ENCODE measurements at places on chromosomes 4 and X.

DNA sequence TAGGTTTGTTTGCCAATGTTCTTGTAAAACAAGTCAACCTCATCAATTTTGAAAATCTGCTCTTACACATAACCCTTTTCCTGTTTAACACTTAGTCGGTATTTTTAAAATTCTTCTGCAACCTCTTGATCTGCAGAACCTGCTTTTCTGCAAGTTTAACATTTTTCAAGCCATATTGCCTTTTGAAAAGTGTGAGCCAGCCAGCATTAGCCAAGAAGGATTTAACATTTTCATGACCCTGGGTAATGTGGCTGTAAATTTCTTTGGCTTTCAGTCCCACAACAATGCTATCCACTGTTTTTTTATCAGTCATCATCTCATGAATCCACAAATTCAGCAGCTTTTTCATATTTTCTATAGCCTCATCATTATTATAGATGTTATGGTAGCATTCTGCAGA is 956.5 kb downstream of the FAT4 start:
- no peak for DNase-seq

DNA sequence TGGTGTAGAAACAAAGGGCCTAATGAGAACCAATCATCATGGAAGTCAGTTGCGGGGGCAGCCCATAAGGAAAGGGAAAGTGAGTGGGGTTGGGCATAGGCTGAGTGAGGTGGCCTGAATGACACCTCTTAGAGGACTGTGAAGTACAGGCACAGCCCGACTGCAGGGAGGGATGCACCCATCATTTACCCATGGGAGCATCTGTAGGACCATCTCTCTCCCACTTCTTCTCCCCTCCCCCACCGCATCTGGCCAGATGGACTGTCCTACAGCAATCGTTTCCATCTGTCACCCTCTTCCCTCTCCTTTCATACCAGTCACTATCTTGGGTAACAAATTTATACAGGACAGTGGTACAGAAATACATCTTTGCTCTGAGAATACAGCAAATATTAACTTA is 4.2 kb downstream of the STBD1 start:
- no peak for DNase-seq

DNA sequence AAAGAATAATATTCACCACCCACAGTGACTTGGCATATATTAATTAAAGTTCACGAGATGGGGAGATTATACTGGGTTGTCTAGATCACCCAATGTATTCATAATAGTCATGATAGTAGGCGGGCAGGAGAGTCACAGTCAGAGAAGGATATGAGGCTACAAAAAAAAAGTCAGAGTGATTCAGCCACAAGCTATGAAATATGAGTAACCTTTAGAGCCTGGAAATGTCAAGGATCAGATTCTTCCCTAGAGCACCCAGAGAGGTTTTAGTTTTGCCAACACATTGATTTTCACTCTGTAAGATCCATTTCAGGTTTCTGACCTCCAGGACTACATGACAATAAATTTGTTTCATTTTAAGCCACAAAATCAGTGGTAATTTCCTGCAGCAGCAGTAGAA is 501.9 kb downstream of the GABRG1 start:
- peak; percentile 57 for DNase-seq

DNA sequence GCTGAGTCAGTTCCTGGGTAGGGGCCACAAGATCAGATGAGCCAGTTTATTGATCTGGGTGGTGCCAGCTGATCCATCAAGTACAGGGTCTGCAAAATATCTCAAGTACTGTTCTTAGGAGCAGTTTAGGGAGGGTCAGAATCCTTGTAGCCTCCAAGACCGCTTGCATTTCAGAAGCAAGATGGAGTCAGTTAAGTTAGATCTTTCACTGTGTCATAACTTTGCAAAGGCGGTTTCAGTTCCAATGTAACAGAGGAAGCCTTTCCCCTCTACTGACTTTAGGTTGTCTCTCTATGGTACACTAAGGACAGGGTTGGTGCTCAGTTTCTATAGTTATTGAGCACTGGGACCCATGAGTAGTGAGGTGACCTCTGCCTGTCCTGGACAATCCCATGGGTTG is 127.3 kb upstream of the WDR1 start:
- no peak for DNase-seq

GRCh38 chrX:35617836-35618235 is 180.3 kb upstream of the MAGEB16 start:
- no peak for DNase-seq

DNA sequence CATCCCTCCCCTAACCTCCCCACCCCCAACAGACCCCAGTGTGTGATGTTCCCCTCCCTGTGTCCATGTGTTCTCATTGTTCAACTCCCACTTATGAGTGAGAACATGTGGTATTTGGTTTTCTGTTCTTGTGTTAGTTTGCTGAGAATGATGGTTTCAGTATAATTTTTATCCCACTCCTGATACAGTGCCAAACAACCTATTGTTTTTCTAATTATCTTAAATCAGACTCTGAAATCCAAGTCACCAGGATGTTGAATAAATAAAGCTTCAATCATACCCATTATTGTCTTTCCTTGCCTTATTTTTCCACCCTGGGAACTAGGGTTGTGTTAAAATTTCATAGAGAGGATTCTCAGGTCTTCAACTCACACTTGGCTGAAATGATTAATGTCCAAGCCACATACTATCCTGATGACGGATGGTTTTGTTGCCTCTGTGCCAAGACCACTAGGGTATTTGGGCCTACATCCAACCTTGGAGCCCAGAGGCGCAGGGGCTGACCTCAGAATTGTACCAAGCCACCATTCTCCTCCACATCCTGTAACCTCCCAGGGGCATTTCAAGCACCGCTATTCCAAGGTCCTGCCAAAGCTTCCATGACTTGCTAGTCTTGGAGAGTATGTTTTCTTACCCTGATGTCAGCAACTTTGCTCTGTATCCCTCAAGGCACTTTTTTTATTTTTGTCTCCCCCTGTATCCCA is 332.4 kb downstream of the ARHGAP24 start:
- DNase-seq: peak; percentile 93

GRCh38 chr4:73702796-73703287 is 37.5 kb upstream of the CXCL8 start:
- no peak for DNase-seq

DNA sequence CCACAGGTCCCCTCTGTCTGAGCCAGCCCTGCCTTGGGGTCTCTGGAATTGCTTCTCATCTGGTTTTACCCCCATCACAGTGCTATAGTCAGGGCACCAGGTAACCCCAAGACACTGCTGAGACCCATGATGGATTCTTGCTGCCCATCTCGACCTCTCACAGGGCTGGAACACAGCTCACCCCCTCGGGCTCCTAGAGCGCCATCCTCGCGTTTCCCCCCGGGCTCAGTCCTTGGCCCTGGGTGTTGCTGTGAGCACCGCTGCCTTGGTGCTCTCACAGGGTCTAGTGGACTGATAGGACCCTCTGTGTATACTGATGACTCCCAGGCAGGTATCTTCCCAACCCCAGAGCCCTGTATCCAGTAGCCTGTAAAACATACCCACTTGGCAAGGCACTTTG is 8.8 kb downstream of the MAEA start:
- no peak for DNase-seq

- no peak for DNase-seq
These were observed 3.7 kb upstream of the LCORL start for GRCh38 chr4:18025288-18025687.

DNA sequence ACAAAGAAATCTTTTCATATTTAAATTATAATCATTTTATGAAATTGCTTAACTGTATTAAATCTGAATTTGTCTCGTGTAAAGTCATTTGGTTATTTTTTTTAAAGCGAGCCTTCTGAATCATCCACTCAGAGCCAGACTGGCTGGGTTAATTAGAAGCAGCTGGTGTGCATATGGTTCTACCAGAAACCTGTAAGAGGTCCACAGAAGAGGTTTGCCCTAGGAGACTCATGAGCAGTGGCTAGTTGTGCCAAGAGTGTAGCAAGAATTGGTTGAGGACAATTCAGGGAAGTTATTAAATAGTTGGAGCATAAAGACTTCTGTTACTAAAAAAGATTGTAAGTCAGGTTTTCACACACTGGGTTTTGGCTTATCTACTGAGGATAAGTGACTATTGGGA is 267.4 kb downstream of the IL1RAPL2 start:
- DNase-seq: no peak

- no peak for DNase-seq
These were observed 41.0 kb downstream of the GAB1 start for GRCh38 chr4:143377611-143378099.

GRCh38 chrX:118558926-118559325 is 63.3 kb downstream of the DOCK11 start:
- no peak for DNase-seq

GRCh38 chr4:56637791-56638190 is 43.3 kb downstream of the HOPX start:
- DNase-seq: peak; percentile 26

DNA sequence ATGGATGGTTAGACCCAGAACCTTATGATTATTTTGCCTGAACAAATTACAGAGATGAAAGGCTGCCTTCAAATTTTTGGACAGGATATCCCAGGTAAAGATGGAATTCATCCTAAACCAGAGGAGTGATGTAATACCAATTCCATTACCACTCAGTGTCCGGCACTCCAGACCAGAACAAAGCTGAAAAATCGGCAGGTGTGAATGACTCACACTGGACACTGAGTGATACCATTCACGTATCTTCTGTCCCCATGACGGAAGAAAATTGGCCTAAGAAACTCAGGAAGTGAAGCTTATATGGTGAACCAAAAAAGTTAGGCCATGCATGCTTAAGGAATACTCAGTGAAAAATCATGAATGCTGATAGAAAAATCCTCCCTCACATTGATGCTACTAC is 34.5 kb downstream of the PALLD start:
- DNase-seq: no peak

- no peak for DNase-seq
These were observed 29.5 kb upstream of the MTNR1A start for GRCh38 chr4:186584912-186585311.

- DNase-seq: no peak
These were observed 236.2 kb upstream of the NUDT6 start for GRCh38 chr4:123158576-123158975.

DNA sequence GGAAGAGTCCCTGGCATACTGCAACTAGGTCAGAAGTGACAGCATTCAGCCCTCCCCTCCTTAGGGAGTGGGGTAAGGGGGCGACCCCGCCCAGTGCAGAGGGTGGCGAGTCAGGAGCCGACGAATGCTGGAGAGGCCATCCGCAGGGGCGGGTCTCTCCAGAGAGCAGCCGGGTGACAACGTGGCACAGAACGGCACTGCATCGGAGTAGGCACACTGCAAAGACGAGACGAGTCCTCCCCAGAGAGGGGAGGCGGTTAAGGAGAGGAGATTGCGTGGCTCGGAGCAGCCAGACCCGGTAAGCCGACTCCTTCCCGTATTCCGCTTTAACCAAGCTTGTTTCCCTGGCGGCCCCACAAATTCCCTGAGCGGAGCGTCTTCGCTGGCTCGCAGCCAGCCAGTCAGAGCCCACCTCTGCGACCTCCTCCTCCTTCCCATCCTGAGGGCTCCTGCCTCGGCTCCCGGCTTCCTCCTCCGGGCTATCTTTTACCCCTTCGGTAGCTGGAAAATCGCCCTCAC is 54.9 kb downstream of the LINC00632 start:
- no peak for DNase-seq

- no peak for DNase-seq
These were observed 572 bp downstream of the EXOSC9 start for GRCh38 chr4:121801715-121802075.

DNA sequence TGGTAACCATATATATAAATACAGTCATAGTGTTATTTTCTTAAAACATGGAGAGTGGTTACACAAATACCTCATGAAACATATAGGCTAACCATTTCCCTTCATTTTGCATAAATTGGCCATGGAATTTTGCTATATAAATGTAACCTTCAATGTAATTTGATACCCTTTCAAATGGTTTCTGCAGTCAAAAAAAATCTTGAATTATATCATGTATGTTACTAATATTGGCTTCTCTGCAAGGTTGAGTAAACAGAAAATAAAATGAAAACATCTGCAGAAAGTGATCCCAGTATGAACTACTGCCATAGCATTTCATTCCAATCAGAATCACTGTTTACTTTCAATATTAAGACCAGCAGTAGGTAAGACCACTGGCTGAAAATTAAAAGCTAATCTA is 1165.9 kb upstream of the TENM3 start:
- DNase-seq: no peak

- no peak for DNase-seq
These were observed 59.7 kb upstream of the MTM1 start for GRCh38 chrX:150508451-150509367.

DNA sequence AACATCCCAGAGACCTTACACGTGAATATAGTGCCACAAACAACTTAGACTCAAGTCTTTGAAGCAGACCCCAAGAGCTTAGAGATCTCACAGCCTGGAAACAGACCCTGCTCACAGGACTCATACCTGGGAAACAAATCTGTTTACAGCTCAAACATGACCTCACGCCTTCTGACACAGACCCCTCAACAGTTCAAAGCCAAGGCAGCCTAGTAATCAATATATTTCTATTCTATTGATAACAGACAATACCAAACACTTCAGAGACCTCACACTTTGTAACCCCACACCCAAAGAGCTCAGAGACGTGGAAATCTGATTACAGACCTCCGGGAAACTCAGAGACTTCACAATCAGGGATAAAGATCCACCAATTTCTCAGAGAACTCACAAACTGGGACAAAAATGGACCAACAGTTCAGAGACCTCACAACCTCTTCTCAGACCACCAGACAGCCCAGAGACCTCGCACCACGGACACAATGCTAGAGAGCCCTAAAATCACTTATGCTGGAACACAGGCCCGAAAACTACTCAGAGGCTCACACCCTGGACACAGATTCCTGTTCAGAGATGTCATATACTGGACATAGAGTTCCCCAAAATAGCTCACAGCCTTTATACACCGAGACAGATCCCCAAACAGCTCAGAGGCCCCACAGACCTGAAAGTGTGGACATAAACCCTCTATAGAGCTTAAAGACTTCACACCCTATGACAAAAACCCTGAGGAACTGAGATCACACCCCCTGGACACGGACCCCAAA is 14.8 kb downstream of the SUV39H1 start:
- DNase-seq: no peak

GRCh38 chrX:15366506-15367352 is 17.5 kb downstream of the VEGFD start:
- no peak for DNase-seq

DNA sequence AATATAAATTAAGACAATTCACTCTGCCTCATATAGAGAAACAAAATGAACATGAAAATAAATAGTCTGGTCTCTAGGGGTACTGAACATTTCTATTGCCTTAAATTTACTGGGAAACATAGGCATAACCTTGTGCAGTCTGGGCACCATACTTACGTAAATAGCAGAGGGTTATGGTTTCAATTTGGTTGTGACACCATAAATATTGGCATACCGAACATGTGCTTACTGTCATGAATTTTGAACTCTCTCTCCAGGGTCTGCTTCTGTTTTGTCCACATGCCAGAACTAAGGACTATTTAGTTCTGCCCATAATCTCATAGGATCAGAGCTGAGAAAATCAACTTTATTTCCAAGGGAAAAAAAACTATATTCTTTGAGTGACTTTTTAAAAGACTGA is 17.6 kb downstream of the PDGFC start:
- DNase-seq: no peak

DNA sequence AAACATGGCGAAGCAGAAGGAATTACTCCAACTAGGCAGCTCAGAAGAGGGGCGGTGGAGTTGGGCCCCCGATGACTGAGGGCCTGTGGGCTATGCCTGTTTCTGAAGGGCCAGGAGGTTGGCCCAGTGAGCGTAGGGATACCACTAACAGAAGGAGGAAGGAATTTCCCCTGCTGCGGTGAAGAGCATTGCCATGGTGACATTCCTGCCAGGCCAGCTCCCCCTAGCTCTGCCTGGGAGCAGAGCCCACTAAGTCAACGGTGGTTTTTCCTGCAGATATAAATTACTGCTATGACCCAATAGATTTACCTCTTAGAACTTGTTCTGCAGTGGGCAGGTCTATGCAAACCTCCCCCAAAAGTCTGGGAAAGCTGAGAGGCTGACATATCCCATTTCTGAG is 28.9 kb upstream of the HMX1 start:
- no peak for DNase-seq
